ENCODE measurements at places on chromosomes 16 and 17.

- no peak for DNase-seq
Observed at GRCh38 chr16:1918351-1919326, at the start of gene HS3ST6. Gene HS3ST6, minus strand, starts transcription at chr16:1918415. Its CDS starts 92 bp downstream, at chr16:1918323.

GRCh38 chr16:55943267-55943666, 68.1 kb upstream of the CES5A start:
- no peak for DNase-seq

- DNase-seq, result peak; percentile 10
Observed at GRCh38 chr16:84925092-84925772, 86.1 kb downstream of the ZDHHC7 start.

GRCh38 chr17:77148077-77148939, 7.5 kb downstream of the SEC14L1 start:
- DNase-seq, result no peak

DNA sequence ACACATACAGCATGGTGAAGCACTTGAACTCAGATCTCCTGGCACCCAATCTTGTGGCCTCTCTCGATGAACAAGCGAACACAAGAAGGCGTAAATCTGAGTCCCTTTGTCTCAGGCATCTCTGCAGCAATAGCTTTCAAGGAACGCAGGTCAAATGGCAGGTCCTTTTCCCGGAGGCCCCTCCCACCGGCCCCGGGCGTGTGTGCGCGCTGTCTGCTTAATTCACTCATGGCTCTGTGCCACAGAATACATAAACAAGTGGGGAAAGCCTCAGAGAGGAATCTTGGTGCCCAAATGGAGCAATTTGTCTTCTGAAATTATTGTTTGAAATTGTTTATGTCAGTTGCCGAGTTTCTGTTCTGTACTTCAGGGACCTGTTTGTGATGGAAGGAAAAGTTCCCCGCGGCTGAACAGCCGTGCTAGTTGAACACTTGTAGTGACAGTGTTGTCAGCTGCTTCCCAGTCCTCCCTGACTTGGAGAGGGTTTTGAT, 14.8 kb downstream of the MYOCD start:
- DNase-seq, result no peak

DNA sequence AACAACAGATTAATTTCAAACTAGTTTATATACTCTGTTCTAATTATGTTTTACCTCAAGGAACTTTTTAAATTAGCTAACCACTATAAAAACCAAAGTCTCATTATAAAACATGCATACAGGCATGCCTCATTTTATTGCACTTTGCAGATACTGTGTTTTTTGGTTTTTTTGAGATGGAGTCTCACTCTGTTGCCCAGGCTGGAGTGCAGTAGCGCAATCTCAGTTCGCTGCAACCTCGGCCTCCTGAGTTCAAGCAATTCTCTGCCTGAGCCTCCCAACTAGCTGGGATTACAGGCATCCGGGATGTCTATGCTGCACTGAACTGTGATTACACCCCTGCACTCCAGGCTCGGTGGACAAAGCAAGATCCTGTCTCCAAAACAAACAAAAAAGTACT, 8.8 kb upstream of the JPT1 start:
- no peak for DNase-seq

GRCh38 chr16:57845115-57845514, 42.8 kb upstream of the KIFC3 start:
- no peak for DNase-seq

- DNase-seq, result no peak
Observed at GRCh38 chr17:31798205-31798724, 60.8 kb downstream of the COPRS start.

DNA sequence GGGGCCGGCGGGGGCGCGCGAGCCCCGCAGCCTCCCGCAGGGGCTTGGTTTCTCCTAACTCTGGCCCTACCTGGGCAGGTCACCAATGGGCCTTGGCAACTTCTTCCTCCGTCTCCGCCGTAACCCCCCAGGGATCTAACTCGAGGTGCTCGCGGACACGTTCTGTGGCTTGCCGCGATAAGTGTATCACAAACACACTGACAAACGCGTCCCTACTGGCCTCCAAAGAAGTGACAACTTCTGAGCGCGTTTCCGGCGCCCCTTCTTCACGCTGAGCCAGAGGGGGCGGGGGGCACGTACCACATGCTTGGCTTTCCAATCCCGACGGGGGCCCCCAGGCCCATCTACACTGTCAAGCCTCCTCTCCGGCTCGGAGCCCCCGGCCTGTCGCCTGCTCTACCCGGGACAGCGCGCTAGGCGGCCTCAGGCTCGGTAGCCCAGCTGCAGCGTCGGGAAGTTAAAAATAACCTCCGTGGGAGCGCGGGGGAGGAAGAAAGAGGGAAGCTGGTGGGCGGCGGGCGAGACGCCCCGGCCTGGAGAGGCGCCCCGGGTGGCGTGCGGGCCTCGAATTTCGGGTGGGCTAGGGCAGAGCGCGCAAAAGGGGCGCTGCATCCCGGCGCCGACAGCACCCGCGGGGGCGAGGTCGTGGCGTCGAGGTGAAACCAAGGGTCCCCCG, 725 bp upstream of the SPHK1 start:
- no peak for DNase-seq

DNA sequence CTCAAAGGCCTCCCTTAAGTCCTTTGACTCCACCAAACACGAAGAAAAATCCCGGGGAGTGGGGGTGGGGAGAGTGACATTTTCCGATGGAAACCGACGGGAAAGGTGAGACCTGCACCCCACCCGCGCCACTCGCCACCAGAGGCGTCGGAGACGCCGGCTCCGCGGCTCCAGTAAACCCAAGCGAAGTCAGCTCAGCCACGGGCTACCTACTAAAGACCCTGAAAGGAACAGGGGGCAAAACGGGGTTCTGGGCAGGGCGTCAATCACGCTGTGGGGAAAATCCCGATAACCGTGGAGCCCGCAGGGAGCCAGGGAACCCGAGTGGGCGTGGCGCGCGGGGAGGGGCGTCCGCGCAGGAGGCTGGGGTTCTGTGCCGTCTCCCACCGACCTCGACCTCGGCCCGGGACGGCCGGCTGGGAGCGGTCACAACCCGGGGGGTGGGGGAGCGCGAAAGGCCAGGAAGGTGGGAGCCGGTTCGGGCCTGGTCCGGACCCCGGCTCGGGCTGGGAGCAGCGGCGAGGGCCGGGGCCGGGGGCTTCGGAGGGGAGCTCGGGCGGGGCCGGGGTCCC, 565 bp downstream of the WDR45B start:
- no peak for DNase-seq

- no peak for DNase-seq
Observed at GRCh38 chr17:39410279-39410678, 8.9 kb upstream of the FBXL20 start.

GRCh38 chr17:58289869-58290268, 9.1 kb upstream of the MPO start:
- DNase-seq, result no peak

GRCh38 chr17:33966410-33967059, 288.6 kb upstream of the CCL2 start:
- DNase-seq, result no peak

GRCh38 chr17:77492446-77493237, 351.9 kb downstream of the SEC14L1 start:
- no peak for DNase-seq

DNA sequence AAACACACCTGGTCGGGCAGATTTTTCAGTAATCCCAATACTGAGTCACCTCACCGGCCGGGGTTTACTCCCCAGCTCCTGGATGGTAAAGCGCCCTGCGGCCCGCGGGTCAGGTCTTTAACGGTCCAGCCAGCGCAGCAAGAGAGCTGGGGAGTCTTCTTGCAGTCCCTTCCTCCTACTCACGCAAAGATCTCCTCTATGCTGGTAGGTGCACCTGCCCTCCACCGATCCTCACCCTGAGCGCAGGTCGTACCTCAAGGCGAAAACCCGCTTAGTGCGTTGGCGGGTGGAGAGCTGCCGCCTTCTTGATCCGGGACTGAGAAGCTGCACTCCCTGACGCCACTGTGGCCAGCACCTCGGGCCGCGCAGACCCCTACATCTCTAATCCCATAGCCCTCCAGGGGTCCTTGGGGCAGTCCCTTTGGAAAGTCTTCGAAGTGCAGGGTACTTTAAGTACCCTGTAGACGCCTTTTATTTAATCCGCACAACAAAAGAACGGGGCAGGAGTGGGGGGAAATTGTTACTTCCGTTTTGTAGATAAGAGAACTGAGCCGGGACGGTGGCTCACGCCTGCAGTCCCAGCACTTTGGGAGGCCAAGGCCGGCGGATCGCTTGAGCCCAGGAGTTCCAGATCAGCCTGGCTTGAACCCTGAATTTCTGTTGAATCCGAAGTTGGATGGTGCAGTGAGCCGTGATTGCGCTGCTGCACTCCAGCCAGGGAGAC, 10.4 kb upstream of the HOXB13 start:
- DNase-seq, result no peak

DNA sequence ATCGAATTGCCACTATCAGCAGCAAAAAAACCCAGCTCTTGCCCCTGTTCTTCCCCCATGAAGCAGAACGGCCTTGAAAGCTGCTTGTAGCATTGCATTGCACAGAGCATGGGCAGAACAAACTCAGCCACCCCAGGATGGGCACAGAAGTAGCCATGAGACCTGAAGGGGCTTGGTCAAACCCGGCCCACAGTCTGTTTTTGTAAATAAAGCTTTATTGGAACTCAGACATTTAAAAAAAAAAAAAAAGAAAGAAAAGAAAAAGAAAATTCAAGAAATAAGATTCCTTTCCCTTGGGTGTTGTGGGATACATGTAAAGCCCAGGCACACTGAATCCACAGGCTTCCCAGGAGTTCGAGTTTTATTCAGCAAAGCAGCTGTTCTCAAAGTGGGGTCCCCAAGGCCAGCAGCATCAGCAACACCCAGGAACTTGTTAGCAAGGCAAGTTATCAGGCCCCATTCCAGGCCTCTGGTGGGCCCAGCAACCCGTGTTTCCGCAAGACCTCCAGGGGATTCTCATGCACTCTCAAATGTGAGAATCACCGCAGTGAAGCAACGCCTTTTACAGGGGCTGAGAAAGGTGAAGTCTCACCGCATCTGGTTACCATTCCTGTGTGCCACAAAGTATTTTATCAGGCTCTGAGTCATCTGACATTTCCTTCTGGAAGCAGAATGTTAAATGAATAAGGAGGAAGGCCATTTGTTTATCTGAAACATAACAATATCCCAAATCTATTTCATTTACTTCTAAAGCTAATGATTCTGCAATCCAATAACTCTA, 108.2 kb downstream of the SLC39A11 start:
- DNase-seq, result no peak

DNA sequence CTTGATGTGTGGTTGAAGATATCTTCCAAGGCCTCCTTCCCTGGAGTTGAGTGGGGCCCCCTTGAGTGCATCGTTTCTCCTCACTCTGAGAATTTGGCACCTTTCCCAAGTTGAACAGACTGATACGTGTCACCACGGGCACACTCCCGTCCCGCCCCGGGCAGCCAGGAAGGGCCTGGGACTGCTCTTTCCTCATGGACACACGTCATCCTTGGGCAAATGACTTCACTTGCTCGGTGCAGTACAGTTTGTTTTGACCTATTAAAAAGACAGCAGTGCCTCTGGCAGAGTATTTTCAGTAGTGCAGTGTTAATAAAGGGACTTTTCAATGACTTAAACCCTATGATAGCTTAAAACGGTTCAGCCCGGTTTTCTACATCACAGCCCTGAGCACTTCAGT, 59.9 kb downstream of the SEC14L1 start:
- DNase-seq, result no peak

GRCh38 chr17:83170571-83171260, 91.3 kb downstream of the METRNL start:
- no peak for DNase-seq

DNA sequence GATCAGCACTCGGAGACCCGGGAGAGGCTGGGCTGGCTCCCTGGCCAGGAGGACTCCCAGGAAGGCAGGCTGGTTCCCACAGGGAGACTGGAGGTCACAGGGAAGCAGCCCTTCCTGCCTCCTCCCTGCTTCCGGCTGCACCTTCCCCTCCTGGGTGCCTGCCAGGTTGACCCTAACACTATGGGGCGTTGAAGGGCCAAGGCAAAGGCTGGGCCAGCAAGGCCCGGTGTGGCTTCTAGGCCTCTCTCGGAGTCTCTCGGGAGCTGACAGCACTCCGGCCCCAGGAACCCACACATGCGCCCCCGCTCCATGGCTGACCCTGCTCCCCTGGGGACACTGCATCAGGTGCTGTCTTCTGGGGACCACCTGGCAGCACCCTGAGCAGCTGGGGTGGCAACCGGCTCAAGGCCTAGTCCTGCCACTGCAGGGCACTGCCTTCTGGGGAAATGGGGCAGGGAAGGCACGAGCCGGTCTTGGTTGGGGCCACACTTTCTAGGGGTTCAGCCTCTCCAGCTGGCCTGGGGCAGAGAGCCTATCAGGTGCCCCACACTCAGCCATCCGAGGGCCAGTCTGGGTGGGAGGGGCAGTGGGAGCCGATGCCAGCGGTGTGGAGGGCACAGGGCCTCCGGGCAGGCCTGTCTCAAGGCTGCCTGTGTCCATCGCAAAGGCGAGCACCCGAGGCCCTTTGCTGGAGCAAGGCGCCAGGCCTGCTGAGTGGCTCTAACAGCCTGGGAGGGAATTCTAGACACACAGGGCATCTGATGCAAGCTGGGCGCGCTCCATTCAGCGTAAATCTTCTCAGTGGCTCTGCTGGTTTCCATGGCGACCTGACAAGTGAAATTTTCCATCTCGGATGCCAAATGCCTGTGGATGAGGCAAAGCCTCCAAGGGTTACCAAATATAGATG, 5.6 kb upstream of the MTSS2 start:
- DNase-seq, result no peak

Data from NK-92 treated with Interleukin-12 subunit alpha and Interleukin-12 subunit beta, amount 100 ng/mL, for 24 hours (cell line).